ENCODE measurements at places on chromosomes 3 and 15.

DNA sequence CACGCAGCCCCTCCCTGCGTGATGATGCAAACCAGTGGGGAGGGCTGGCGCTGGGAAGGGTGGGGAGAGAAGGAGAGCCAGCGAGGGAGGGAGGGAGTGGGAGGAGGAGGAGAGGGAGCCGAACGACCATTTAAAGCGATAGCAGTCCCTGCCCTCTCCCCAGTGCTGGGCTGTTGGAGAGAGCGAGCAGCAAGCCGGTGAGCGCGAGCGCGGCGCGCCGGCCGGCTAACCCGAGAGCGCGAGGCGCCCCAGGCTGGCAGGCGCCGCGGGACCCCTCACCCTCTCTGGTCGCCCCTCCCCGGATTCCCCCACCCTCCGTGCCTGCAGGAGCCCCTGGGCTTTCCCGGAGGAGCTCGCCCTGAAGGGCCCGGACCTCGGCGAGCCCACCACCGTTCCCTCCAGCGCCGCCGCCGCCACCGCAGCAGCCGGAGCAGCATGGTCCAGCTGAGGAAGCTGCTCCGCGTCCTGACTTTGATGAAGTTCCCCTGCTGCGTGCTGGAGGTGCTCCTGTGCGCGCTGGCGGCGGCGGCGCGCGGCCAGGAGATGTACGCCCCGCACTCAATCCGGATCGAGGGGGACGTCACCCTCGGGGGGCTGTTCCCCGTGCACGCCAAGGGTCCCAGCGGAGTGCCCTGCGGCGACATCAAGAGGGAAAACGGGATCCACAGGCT lies at the start of gene GRM7:
Gene GRM7 (plus strand): TSS at position 162 of the 671 bp plus-strand sequence.
- no peak for DNase-seq

DNA sequence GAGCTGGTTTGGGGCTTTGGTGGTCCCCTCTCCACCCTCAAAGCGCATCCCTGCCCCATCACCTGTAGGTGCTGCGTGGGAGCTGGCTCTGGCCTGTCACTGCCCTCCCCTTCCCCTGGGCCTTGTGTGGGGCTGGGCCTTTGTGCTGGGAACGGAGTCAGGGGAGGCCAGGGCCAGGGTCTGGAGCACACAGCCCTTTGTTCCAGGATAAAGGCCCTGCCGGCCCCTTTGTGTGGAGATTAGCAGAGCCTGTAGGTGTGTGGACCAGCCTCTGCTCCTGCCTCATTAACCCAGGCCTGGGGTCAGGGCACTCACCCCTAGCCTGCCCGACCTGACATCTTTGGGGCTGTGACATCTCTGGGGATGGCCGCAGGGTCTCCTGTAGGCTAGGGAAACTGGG lies 8.9 kb downstream of the EPHB3 start:
- no peak for DNase-seq

DNA sequence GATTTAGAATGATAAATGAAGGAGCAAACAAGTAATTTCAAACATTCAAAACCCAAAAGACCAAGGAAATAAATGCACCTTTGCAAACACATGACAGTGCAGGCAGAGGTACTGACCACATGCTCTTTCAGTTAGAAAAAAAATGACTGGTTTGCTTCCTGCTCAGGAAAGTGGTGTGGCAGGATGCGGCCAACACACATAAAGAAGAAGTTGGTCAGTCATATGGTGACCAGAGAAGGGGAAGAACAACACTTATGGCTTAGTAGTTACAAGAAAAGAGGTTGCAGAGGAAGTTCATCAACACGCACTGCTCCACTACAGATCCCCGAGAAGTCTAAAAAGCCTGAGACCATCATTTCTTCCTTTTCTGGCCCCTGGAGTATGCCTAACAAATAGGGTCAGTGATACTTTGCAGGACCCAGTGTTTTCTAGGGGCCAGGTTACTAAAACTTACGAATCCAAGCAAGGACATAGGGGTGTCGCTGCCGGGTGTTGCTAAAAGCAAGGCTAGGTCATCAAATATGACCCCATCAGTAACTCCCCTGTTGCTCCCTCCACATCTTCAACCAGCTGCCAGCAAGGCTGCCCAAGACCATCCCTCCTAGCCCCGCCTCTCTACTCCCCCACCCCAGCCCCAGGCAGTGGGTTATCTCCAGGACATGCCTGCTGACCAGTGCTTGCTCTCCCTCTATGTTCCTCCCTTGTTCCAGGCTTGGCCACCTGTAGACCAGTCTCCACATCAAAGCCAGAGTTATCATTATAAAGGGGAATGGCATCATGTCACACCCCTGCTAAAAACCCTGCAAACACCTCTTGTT lies 11.2 kb downstream of the ATP8B4 start:
- DNase-seq, result no peak

DNA sequence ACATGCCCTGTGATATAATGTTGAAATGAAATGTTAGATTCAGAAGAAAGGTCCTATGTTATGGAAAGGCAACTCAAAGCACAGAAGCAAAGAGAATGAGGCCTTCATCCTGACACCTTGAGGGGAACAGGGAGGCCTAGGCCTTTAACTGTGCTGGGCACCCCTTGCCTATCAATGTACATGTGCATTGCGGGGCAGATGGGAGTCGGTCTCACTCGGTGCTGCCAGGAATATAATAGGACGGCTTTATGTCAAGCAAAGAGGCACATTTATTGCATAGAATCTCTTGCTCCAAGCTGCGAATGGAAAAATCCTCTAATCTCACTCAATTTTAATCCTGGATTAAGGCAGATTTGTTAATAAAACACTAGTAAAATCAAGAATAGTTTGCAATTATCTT lies 301.0 kb upstream of the SOX14 start:
- DNase-seq, result no peak

DNA sequence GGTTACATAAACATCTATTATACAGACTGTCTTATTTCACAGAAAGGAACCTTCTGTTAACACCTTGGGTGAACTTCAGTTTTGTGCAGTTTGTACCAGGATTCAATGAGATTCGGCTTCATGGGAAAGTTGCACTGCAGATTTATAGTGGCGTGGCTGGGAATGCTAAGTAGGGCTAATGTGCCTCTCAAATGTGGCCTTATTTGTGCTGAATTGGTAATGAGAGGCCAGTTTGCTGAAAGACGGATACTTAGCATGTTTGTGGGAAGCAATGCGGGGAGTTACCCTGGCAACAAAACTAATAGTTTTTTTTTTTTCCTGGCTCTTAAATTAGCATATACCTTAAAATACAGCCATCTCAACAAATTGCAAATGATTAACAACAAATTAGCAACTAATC lies 28.6 kb upstream of the CEMIP start:
- DNase-seq, result no peak

DNA sequence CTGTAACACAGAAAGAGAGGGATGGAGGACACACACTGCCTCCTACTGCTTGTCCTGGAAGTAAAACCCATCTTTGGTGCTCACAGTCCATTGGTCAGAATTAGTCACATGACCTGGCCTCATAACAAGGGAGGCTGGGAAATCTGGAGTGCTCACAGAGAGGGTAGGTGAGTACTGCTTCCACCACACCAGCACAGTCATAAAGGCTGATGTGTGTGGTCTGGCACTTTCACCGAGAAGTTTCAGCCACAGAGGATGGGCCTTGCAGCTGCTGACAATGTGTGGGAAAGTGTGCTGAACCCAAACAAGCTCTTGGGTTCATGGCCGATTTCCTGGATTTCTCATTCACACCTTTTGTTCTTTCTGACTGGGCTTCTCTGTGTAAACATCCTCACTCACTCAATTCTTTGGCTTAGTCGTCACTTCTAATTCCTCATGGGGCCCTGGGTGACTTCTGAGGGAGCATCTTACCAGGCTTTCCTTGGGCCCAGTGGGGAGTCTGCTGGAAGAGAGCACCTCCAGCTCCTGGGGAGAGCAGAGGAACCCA lies 100.7 kb downstream of the ASB7 start:
- no peak for DNase-seq

DNA sequence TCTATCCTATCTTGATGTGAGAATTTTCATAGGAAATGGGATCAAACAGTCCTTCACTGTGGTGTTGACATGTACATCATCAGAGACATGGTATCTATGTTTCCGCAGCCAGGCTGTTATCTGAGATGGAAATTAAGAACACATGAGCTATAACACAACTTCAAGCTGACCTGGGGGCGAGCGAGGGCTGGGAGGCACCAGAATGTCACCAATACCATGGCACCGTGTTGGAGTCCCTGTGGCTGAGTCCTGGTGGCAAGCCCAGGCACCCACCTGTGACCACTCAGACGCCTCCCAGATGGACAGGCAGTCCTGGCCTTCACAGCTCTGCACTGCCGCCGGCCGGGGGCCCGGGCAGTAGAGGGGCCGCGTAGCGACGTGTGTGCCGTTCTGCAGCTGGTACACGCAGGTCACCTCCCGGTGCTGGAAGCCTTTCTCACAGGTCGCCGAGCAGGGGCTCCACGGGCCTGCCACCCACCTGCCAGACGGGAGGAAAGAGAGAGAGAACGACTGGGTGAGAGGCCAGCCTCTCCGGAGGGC lies 263.9 kb upstream of the LYSMD4 start:
- DNase-seq, result no peak

DNA sequence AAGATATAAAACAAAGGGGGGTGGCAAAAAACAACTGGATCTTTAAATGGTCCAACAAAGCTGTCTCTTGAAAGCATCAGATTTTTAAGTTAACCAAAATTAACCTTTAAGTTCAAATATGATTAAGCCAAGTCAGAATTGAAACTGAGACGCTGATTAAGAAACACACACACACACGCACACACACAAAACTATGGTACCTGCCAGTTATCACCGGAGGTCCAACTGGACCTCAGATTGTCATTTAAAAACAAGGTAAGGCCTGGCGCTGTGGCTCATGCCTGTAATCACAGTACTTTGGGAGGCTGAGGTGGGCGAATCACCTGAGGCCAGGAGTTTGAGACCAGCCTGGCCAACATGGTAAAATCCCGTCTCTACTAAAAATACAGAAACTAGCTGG lies 10.4 kb downstream of the ARF4 start:
- no peak for DNase-seq

DNA sequence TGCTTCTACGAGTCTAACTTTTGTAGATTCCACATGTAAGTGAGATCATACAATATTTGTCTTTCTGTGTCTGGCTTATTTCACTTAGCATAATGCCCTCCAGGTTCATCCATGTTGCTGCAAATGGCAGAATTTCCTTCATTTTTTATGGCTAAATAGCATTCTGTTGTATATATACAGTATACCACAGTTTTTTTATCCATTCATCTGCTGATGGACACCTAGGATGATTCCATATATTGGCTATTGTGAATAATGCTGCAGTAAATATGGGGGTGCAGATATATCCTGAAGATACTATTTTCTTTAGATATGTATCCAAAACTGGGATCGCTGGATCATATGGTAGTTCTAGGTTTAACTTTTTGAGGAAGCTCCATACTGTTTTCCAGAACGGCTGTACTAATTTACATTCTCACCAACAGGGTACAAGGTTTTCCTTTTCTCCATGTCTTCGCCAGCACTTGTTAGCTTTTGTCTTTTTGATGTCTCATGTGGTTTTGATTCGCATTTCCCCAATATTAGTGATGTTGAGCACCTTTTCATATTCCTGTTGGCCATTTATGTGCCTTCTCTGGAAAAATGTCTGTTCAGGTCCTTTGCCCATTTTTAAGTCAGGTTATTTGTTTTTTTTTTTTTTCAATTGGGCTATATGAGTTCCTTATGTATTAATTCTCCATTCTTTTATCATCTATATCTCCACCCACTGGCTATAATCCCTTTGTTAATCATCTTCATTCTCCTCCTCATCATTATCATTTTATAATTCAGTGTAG lies 26.9 kb downstream of the CHCHD4 start:
- DNase-seq, result no peak

- no peak for DNase-seq
Observed at GRCh38 chr3:185405664-185406063, 42.7 kb downstream of the MAP3K13 start.

DNA sequence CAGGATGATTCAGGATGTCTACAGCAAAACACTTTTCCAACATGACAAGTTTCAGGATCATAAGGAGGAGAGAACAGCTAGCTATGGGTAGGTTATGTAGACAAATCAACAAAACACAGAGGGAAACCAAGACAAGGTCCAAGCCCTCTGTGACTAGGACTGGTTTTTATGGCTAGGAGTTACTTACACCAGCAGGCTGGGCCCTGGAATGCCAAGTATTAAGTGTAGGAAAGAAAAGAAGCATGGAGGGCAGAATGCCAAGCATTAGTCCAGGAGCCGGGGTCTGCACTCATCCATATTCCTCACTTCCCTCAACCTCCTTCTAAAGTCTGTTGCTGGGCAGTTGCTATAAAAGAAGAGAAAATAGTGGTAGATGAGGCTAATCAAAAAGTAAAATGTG lies 35.3 kb upstream of the PPP2R3A start:
- no peak for DNase-seq

DNA sequence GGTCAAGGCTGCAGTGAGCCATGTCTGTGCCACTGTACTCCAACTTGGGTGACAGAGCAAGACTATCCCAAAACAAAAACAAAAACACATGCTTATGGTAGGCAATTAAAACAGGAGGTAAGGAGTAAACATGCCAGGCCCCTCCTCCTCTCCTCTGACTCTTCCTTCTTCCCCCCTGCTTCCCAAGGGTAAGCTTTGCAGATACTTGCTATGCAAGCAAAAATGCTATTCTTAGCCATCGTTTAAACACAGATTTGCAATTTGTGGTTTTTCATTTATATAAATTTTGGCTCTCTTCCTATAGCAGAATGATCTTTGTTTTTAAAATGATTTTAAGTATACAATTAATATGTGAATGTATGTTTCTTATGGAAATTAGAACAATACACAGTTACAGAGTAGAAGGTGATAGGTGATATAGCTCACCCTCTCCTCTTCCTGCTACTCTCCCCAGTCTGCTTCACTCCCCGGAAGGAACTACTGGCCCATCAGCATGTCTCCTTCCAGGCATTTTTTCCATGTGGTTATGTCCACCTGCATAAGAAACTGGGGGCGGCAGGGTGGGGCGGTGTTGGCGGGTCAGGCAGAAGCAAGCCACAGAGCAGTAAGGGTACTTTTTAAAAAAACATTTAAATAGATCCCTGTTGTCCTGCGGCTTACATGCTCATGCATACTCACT lies 42.1 kb downstream of the IGF1R start:
- no peak for DNase-seq

- no peak for DNase-seq
Observed at GRCh38 chr3:176687754-176688153, 509.5 kb downstream of the TBL1XR1 start.
